CD4-positive, alpha-beta T cell (primary cell): ENCODE measurements at places on chromosomes 3 and 15. TPM values are rescaled to one million over a fixed set of nuclear protein-coding genes. Genes with fewer than 3 reads are reported as not detected.

The ARHGEF26 gene
- not detected for total RNA-seq

DNA sequence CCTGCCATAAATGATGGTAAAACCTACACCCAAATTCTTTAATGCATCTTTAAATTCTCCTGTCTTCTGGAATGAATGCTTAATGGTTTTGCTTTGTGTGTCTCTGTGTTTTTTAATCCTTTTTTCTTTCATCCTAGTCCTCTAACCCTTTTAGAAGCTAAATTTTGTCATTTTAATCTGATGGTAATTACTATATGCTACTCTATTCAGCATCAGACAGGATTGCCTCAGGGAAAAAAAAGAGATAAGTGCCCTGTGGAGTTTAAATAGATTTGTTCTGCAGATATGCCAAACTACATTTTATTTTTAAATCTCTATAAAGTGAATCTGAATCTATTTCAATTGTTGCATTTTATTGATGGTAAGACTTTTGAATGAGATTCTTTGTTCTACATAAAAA is 966.8 kb downstream of the NSUN3 start:
- H3K27ac ChIP-seq, result no peak overlapping the region
- H3K4me3 ChIP-seq, result no peak overlapping the region
- no peaks in the 10 kb centered on the region for H3K36me3 ChIP-seq
- no peaks in the 10 kb centered on the region for H3K4me1 ChIP-seq
- DNase-seq, result no peak
- H3K27me3 ChIP-seq, result no peaks in the 10 kb centered on the region

DNA sequence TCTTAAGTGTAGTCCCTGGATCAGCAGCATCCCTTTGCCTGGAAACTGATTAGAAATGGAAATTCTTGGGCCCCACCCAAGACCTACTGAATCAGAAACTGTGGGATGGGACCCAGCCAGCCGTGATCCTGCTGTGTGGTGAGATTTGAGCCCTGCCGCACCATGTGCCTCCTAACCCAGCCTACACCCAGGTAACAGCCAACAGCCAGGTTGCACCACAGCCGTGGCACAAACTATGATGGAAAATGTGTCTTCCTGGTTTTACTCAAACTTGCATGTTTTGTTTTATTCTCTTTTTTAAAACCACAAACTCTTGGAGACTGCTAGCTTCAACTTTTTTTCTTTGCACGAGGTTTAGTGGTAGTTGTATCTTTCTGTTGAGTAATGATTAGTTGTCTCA is 2.6 kb downstream of the LIMD1 start:
- H3K4me3 ChIP-seq, result peak overlapping the region; percentile 81
- no peak overlapping the region for H3K27ac ChIP-seq
- DNase-seq, result no peak
- H3K36me3 ChIP-seq, result peaks cover 8% of the 10 kb centered on the region
- peaks cover 80% of the 10 kb centered on the region for H3K4me1 ChIP-seq

The ZFAND6 gene
- 69.2 TPM for total RNA-seq

The FAM227B gene
- total RNA-seq, result 4.4 TPM

The SLCO2A1 gene
- not detected for total RNA-seq

DNA sequence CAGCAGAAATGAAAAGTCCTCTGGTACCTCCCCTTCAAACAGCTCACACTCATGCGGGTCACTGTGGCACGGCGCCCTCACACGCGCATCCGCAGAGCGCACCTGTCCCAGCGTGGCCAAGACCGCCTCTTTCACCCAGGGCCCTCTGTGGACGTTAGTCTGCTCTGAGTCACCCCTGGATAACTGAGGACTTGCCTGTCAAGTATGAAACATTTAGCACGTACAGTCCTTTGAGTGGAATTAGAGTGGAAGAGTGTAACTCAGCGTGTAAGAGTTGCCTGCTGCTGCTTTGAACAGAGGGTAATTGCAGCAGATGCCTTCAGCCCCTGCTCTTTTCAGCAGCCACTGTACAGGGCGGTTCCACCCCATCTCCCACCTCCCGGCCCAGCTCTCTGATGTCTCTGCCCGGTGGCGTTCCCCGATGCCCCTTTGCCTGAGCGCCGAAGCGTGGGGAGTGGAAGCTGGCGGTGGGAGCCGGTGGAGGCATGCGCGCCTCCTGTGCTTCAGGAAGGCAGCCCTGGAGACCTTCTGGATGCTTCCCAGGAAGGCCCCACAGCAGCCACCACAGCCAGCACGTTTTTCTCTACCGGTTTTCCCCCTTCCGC is 23.0 kb downstream of the CPN2 start:
- no peaks in the 10 kb centered on the region for H3K36me3 ChIP-seq

- no peak overlapping the region for H3K4me3 ChIP-seq
- H3K4me1 ChIP-seq, result no peaks in the 10 kb centered on the region
- peaks cover 3% of the 10 kb centered on the region for H3K27me3 ChIP-seq
- H3K36me3 ChIP-seq, result no peaks in the 10 kb centered on the region
Measured at GRCh38 chr3:137106612-137107240, 148.9 kb downstream of the IL20RB start.

DNA sequence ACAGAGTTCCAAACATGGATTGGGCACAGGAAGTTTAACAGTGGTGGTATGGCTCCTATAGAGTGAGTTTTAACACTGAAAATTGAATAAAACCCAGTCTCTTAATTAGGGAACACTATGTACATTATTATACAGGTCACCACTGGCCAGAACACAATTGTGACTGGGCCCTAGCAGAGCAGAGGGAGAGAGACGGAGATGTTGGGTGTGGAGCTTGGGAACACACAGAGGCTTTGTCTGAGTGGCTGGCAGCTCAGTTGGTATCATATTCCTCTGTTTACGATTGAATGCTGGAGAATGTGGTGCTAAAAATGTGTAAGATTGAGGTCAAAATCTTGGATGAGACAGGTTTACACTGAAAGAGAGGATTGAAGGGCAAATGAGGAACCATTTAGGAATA is 6.8 kb upstream of the MOBP start:
- H3K27me3 ChIP-seq, result no peaks in the 10 kb centered on the region
- no peak for DNase-seq
- no peak overlapping the region for H3K4me3 ChIP-seq
- H3K36me3 ChIP-seq, result no peaks in the 10 kb centered on the region
- no peaks in the 10 kb centered on the region for H3K4me1 ChIP-seq

- peak overlapping the region; percentile 26 for H3K27ac ChIP-seq
- H3K4me3 ChIP-seq, result no peak overlapping the region
- DNase-seq, result peak; percentile 64
- H3K36me3 ChIP-seq, result no peaks in the 10 kb centered on the region
Measured at GRCh38 chr3:189324538-189325138, 152.9 kb downstream of the TPRG1 start.

DNA sequence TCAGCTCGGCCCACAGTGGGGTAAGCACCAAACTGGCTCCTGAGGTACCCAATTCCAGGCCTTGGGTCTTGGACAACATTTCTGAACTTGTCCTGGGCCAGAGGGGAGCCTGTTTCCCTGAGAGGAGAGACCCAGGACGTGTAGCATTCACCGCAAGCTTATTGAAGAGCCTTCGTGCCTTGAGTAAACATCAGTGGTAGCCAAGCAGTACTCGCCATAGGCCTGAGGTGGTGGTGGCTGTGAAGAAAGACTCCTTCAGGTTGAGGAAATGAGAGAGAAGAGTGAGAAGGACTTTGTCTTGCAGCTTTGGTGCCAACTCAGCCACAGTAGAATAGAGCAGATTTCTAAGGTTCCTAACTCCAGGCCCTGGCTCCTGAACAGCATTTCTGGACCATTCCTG is 50.2 kb downstream of the NUDT16 start:
- no peak for DNase-seq
- no peaks in the 10 kb centered on the region for H3K4me1 ChIP-seq
- no peaks in the 10 kb centered on the region for H3K36me3 ChIP-seq
- no peak overlapping the region for H3K27ac ChIP-seq
- H3K27me3 ChIP-seq, result no peaks in the 10 kb centered on the region
- H3K4me3 ChIP-seq, result no peak overlapping the region

- H3K4me1 ChIP-seq, result no peaks in the 10 kb centered on the region
- no peak overlapping the region for H3K27ac ChIP-seq
- H3K36me3 ChIP-seq, result no peaks in the 10 kb centered on the region
- H3K27me3 ChIP-seq, result peaks cover 7% of the 10 kb centered on the region
- DNase-seq, result no peak
Measured at GRCh38 chr15:77702211-77702957, 69.7 kb upstream of the LINGO1 start.

GRCh38 chr3:127064391-127065137 is 81.6 kb downstream of the PLXNA1 start:
- no peaks in the 10 kb centered on the region for H3K4me1 ChIP-seq
- no peak overlapping the region for H3K4me3 ChIP-seq
- no peaks in the 10 kb centered on the region for H3K27me3 ChIP-seq
- H3K27ac ChIP-seq, result no peak overlapping the region
- no peak for DNase-seq

The GPR27 gene
- 1.1 TPM for total RNA-seq

The KCNH8 gene
- total RNA-seq, result not detected

DNA sequence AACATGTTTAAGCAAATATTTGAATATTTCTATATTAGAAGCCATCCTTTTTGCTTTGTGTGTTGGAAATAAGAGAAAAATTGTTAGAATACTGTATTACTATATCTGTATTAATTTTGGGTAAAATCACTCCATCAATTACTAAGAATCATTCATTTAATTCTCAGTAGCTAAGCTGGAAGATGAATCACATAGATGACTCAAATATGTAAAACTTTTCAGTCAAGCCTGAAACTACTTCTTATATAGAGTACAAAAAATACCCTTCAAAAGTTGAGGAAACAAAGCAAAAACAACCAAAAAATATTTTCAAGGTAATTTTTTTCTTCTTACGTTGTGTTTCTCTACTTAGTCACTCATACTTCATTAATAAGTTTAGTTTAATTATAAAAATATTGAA is 205.7 kb upstream of the ROBO1 start:
- H3K27me3 ChIP-seq, result no peaks in the 10 kb centered on the region
- H3K4me1 ChIP-seq, result no peaks in the 10 kb centered on the region
- DNase-seq, result no peak
- no peak overlapping the region for H3K27ac ChIP-seq
- no peaks in the 10 kb centered on the region for H3K36me3 ChIP-seq
- no peak overlapping the region for H3K4me3 ChIP-seq

DNA sequence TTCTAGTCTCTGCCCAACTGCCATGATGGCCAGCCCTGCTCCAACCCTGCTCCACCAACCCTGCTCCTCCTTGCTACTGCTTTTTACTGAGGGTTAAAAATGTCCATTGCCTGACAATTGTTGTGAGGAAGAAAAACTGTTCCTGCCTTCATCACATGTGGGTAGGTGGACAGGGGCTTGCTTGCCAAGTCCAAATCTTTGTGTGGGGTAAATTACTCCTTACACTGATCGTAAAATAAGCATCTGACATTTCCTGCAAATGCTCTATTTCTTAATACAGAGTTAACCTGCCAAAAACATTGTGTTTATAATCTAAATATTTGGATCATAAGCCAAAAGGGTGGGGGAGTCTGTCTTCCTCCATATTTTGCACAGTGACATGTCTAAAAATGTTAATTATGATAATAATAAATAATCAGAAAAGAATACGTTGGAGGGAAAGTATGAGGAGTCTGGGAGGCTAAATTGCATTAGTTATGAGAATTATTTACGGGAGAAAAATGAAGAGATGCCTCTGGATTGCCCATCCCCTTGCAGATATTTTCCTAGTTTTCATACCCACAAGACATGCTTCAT is 242.5 kb upstream of the TBL1XR1 start:
- no peak overlapping the region for H3K4me3 ChIP-seq
- H3K36me3 ChIP-seq, result no peaks in the 10 kb centered on the region
- H3K27me3 ChIP-seq, result no peaks in the 10 kb centered on the region
- no peak for DNase-seq
- H3K27ac ChIP-seq, result no peak overlapping the region

The SLC7A14 gene
- not detected for total RNA-seq

DNA sequence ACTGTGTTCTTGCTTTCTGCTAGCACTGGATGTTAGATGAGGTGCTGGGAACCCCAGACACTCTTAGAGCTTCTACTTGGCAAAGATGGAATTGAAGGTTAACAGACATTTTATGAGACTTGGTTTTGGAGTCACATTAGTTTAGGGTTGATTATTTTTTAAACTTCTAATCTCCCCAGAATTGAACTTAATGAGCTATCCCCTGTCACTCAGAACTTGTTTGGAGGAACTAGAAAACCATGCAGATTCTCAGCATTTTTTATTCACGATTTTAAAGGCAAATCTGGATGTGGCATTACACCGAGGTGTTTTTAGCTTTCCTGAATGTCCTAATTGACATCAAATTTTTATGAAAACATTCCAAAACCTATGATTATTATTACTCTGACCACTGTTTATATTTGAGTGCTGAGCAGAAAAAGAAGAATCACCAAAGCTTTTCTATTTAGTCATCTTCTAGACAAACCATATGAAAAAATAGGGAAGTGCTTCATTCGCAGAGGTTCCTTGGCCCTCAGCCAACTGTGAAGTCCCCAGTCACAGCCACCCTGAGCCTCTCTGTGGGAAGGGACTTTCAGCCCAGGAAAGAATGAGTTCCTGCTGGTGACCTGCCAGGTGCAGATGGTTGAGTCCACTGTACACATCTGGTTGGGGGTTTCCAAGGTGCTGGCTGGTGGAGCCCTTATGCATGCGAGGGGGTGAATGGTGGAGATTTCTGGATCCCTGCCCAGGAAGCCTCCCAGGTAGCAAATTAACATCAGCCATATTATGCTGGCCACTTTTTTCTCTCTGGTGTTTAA is 196.0 kb upstream of the TOPAZ1 start:
- H3K27me3 ChIP-seq, result no peaks in the 10 kb centered on the region
- H3K27ac ChIP-seq, result no peak overlapping the region
- peak; percentile 59 for DNase-seq
- H3K4me3 ChIP-seq, result no peak overlapping the region
- H3K36me3 ChIP-seq, result no peaks in the 10 kb centered on the region

- no peaks in the 10 kb centered on the region for H3K27me3 ChIP-seq
- H3K4me1 ChIP-seq, result no peaks in the 10 kb centered on the region
- DNase-seq, result no peak
- H3K27ac ChIP-seq, result no peak overlapping the region
- H3K4me3 ChIP-seq, result no peak overlapping the region
Measured at GRCh38 chr3:2793987-2794386, 316.2 kb downstream of the IL5RA start.

GRCh38 chr3:127256733-127257271 is 31.0 kb downstream of the PRR20G start:
- no peak overlapping the region for H3K4me3 ChIP-seq
- H3K27me3 ChIP-seq, result no peaks in the 10 kb centered on the region
- H3K27ac ChIP-seq, result no peak overlapping the region
- no peaks in the 10 kb centered on the region for H3K4me1 ChIP-seq

The ST8SIA2 gene
- total RNA-seq, result not detected

The NMNAT3 gene
- total RNA-seq, result 1.9 TPM

DNA sequence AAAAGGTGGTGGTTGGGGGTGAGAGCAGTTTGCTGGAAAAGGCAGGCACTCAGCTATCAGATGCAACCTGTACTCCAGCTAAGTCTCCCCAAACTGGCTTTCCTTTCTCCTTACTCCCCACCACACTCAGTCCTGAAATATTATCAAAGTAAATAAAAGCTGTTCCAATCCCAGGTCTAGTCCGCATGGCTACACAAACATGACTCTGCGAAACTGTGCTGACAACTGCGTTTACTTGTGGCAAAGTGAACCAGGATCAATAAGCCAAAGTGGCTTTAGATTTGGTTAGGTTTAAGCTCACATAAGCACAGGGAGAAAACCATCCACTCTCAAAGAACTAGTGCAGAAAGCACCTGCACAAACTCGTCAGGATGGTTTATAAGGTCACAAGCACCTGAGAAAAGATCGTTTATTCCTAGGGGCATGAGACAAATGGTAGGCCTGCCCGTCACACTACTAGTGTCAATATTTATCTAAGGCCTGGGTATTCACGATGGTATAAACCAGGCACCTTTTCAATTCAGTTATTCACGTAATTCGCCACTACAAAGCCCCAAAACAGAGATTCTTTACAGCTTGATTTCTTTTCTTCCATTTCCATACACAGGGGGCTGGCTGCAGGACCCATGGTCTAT is 25.3 kb downstream of the LRIG1 start:
- DNase-seq, result no peak
- H3K27ac ChIP-seq, result no peak overlapping the region

The LRRC15 gene
- total RNA-seq, result not detected

The ZNF501 gene
- total RNA-seq, result 0.22 TPM

The NTRK3 gene
- not detected for total RNA-seq
